ENCODE measurements at places on chromosomes 12 and 14.

GRCh38 chr12:6958609-6959057, 7.5 kb downstream of the PTPN6 start:
- no peak for DNase-seq

DNA sequence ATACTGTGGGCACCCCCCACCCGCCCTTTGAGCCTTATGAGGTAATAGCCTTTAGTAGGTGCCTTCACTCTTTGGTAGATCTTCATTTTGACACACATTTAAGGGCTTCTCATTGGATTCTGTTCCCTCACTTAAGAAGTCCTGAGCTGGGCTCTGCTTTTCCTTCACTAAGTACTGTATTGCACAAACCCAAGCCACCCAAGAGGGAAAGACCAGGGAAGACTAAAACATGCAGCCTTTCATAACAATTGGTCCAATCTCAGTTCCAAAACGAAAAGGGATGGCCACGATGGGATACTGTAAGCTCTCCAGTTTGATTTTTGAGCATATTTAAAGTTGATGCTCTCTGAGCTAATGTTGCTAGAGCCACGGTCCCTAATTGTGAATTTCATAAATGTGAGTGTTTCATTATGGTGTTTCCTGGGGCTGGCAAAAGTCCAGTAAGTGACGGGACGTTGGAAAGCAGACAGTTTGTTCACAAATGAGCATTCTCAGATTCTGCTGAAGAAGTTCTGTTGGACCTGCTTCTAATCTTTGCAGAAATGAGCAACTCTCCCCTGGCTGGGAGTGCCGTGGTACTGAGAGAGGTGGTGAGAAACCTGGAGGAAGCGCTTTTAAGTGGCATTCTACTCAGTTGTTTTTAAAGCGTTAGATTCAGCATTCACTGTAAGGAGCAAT, 9.4 kb downstream of the SSPN start:
- DNase-seq = no peak

GRCh38 chr12:30043151-30043847, 259.6 kb upstream of the TMTC1 start:
- DNase-seq = no peak

GRCh38 chr12:120292411-120292660, 633 bp upstream of the RNU4-2 start:
- DNase-seq = no peak
